ENCODE measurements at places on chromosomes 7 and 10. TPM values are rescaled to one million over a fixed set of nuclear protein-coding genes. Genes with fewer than 3 reads are reported as not detected.
A peak's percentile ranks its signal among the peaks of the same experiment; 100 is the strongest.

Gene ZNF32
- total RNA-seq = 12.9 TPM

Gene PTPRN2
- total RNA-seq = 1.1 TPM

DNA sequence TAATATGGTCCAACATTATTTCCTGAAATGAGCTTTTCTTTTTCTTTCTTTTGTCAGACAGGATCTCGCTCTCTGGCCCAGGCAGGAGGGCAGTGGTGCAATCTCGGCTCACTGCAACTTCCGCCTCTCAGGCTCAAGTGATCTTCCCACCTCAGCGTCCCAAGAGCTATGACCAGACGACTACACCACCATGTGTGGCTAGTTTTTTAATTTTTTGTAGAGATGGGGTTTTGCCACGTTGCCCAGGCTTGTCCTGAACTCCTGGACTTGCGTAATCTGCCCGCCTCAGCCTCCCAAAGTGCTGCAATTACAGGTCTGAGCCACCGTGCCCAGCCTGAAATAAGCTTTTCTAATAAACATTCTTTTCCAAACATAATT, 48.6 kb downstream of the CUL2 start:
- H3K4me3 ChIP-seq = no peak overlapping the region
- no peaks in the 10 kb centered on the region for H3K27me3 ChIP-seq
- H3K36me3 ChIP-seq = peaks cover 55% of the 10 kb centered on the region
- no peak for DNase-seq

DNA sequence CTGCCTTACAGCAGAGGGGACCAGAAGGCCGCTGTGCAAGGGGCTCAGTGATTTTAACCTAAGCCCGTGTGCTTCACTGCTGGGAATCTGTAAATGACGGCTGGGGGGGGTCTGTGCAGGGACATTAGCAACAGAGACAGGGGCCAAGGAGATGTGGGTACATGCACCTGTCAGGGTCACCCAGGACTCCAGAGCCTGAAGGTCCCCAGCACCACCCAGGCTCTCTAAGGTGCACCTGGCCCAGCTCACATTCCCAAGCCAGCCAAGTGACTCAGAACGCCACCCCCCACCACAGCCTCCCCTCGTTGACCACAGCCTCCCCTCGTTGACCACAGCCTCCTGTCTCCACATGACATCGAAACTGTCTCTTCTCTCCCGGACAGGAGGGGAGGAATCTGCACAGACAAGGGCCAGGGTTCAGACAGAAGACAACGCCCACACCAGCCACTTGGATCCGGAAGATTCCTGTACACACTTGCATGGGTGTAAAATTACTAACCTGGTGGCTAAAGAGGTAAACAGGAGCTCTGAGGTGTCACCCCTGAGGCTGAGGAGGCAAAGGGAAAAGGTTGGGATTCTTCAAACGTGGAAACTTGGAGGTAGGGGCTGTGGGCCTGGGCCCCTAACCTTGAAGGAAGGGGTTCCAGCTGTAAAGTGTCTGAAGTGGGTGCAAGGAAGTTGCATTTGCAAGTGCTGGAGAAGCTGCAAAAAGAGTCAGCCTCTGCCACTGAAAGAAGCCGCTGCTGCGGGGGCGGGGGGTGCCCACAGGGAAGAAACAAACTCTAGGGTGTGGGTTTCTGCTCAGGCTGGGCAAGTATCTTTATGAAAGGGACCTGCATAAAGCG, 27.0 kb downstream of the CALML3 start:
- peaks cover 30% of the 10 kb centered on the region for H3K4me1 ChIP-seq
- peaks cover 3% of the 10 kb centered on the region for H3K27me3 ChIP-seq
- H3K36me3 ChIP-seq = no peaks in the 10 kb centered on the region
- DNase-seq = peak; percentile 23
- no peak overlapping the region for H3K4me3 ChIP-seq
- H3K27ac ChIP-seq = peak overlapping the region; percentile 58

Gene HOGA1
- not detected for total RNA-seq

GRCh38 chr7:2952316-2952715, 91.4 kb downstream of the CARD11 start:
- H3K27ac ChIP-seq = no peak overlapping the region
- H3K36me3 ChIP-seq = peaks cover 89% of the 10 kb centered on the region
- peaks cover 51% of the 10 kb centered on the region for H3K4me1 ChIP-seq
- no peaks in the 10 kb centered on the region for H3K27me3 ChIP-seq
- H3K4me3 ChIP-seq = no peak overlapping the region

- H3K4me1 ChIP-seq = no peaks in the 10 kb centered on the region
- DNase-seq = no peak
- no peak overlapping the region for H3K4me3 ChIP-seq
Observed at GRCh38 chr7:73504017-73504416, 18.1 kb downstream of the BAZ1B start.

- H3K4me3 ChIP-seq = no peak overlapping the region
- peaks cover 72% of the 10 kb centered on the region for H3K36me3 ChIP-seq
- peaks cover 7% of the 10 kb centered on the region for H3K4me1 ChIP-seq
- H3K27me3 ChIP-seq = no peaks in the 10 kb centered on the region
- DNase-seq = no peak
- peak overlapping the region; percentile 64 for H3K27ac ChIP-seq
Observed at GRCh38 chr7:66779669-66780409, 39.3 kb downstream of the RABGEF1 start.

DNA sequence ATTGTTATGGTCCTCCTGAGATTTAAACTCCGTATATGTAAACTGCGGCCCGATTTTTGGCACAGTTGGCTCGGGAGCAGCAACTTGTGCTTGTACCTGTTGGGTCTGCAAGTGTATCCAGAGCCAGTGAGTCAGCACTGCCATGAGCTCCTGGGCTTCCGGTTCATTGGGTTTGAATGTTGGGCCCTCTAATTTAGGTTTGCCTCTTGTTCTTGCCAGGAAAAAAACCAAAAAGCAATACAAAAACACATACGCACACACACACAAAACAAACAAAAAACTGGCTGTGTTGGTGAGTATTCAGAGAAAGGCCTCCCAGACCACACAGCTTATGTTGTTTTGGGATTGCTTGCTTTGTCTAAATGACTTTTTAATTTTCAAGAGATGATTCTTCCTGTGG, 26.3 kb downstream of the SND1 start:
- H3K27me3 ChIP-seq = no peaks in the 10 kb centered on the region
- peak overlapping the region; percentile 17 for H3K27ac ChIP-seq
- H3K4me1 ChIP-seq = peaks cover 46% of the 10 kb centered on the region
- DNase-seq = no peak
- H3K4me3 ChIP-seq = no peak overlapping the region
- peaks cover 75% of the 10 kb centered on the region for H3K36me3 ChIP-seq

DNA sequence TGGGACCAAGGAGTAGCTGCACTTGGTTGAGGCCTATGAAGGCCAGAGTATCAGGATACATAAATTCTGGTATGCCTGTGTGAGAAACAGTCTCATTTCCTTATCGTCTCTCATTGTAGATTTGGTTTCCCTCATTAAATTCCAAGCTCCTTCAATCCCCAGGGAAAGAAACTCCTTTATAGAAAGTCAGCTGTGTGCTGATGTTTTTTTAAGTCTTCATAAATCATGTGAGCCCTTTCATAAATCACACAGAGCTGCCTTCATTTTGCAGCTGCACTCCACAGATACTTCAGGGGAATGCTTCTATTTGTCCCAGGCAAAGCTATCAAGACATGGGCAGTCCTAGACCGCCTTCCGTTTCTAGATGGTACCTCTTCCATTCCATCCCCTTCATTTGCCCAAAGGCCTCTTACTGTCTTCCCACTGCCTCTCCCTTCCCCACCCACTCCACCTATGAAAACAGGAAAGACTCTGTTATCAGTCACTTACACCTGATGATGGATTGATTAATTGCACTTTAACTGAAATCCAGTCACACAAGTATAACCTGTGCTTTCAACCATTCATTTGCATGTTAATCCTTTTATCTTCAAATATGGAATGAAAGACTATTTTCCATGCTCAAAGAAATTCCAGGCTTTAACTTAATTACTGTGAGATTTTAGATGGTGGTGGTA, 290.2 kb downstream of the C7orf25 start:
- no peak for DNase-seq
- H3K36me3 ChIP-seq = no peaks in the 10 kb centered on the region
- H3K4me1 ChIP-seq = no peaks in the 10 kb centered on the region
- H3K27ac ChIP-seq = no peak overlapping the region

DNA sequence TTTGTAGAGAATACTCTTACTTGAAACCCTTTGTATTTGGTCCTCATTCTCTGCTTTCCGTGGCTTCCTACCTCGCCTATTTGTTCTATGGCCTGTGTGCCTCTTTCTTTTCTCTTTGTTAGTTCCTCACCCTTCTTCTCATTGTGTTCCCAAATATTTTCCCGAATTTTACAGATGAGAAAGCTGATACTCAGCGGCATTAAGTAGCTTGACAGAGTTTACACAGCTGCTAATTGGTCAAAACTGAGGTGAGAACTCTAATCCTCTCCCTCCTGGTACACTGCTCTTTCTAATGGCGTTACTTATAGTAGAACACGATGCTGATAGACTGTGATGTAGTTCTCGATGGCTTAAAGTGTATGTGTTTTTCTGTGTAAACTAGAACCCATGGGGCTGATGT, 80.7 kb upstream of the HDAC9 start:
- no peaks in the 10 kb centered on the region for H3K36me3 ChIP-seq
- no peaks in the 10 kb centered on the region for H3K4me1 ChIP-seq
- H3K27ac ChIP-seq = no peak overlapping the region
- H3K27me3 ChIP-seq = no peaks in the 10 kb centered on the region
- no peak for DNase-seq
- no peak overlapping the region for H3K4me3 ChIP-seq

- peaks cover 45% of the 10 kb centered on the region for H3K27me3 ChIP-seq
- no peaks in the 10 kb centered on the region for H3K36me3 ChIP-seq
- no peak overlapping the region for H3K27ac ChIP-seq
- H3K4me3 ChIP-seq = no peak overlapping the region
- no peaks in the 10 kb centered on the region for H3K4me1 ChIP-seq
- DNase-seq = no peak
Observed at GRCh38 chr10:33238643-33239042, 95.8 kb downstream of the NRP1 start.

GRCh38 chr10:5697342-5697741, 12.7 kb downstream of the TASOR2 start:
- DNase-seq = no peak
- H3K4me1 ChIP-seq = peaks cover 36% of the 10 kb centered on the region
- H3K27ac ChIP-seq = no peak overlapping the region

- H3K36me3 ChIP-seq = peaks cover 66% of the 10 kb centered on the region
- H3K27me3 ChIP-seq = no peaks in the 10 kb centered on the region
- H3K27ac ChIP-seq = no peak overlapping the region
- no peak overlapping the region for H3K4me3 ChIP-seq
- peaks cover 4% of the 10 kb centered on the region for H3K4me1 ChIP-seq
Observed at GRCh38 chr10:131946880-131947279, 34.8 kb downstream of the BNIP3 start.

DNA sequence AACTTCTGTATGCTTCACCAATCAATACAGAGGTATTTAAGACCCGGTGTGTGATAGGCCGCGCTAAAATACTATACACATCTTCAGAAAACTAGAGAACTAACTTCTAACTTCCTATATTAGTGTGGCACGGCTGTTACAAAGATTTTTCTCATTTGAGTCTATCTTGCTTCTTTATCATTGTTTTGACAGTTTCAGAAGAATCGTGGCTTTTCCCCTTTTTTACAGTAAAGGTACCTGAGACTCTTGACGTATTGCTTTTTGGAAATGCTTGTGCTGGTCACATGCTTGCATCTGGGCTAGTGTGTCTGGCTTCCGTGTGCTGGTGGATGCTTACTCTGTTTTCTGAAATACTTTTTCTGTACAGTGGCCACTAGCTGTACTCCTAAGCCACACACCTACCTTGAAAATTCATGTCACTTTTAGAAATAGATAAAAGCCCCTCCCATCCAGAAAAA, 12.7 kb downstream of the IKZF1 start:
- H3K27me3 ChIP-seq = no peaks in the 10 kb centered on the region
- peaks cover 90% of the 10 kb centered on the region for H3K4me1 ChIP-seq
- peaks cover 97% of the 10 kb centered on the region for H3K36me3 ChIP-seq
- peak; percentile 52 for DNase-seq
- peak overlapping the region; percentile 92 for H3K27ac ChIP-seq
- H3K4me3 ChIP-seq = peak overlapping the region; percentile 78

- no peak overlapping the region for H3K27ac ChIP-seq
- H3K36me3 ChIP-seq = peaks cover 6% of the 10 kb centered on the region
- no peak for DNase-seq
- H3K4me1 ChIP-seq = peaks cover 11% of the 10 kb centered on the region
- H3K27me3 ChIP-seq = no peaks in the 10 kb centered on the region
Observed at GRCh38 chr10:123203393-123204126, 49.4 kb downstream of the BUB3 start.

- no peak overlapping the region for H3K27ac ChIP-seq
- H3K4me3 ChIP-seq = no peak overlapping the region
- H3K4me1 ChIP-seq = no peaks in the 10 kb centered on the region
- DNase-seq = no peak
Observed at GRCh38 chr10:76265441-76266113, 834.2 kb downstream of the LRMDA start.

DNA sequence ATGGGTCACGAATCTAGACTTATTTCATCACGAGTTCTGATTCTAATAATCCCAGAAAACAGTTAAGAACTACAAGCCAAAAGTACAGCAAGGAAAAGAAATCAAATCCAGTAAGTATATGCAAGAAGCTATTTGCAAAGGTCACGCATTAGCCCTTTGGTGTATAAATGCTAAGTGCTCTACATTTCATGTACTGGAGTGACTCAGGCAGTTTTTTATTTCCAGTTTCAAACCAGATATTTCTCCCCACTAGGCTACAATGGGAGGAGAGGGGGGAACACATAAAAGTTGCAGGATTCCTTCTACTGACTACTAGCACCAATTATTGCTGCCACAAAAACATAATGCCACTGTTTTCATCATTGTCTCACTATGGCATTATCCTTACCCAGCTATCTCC, 148.0 kb downstream of the NRCAM start:
- H3K27ac ChIP-seq = no peak overlapping the region
- H3K36me3 ChIP-seq = no peaks in the 10 kb centered on the region
- peaks cover 20% of the 10 kb centered on the region for H3K4me1 ChIP-seq
- H3K4me3 ChIP-seq = no peak overlapping the region
- H3K27me3 ChIP-seq = peaks cover under 1% of the 10 kb centered on the region

GRCh38 chr7:129771928-129772479, 160.5 kb downstream of the NRF1 start:
- no peaks in the 10 kb centered on the region for H3K4me1 ChIP-seq
- no peak overlapping the region for H3K27ac ChIP-seq
- DNase-seq = no peak
- H3K27me3 ChIP-seq = peaks cover 11% of the 10 kb centered on the region
- no peak overlapping the region for H3K4me3 ChIP-seq

DNA sequence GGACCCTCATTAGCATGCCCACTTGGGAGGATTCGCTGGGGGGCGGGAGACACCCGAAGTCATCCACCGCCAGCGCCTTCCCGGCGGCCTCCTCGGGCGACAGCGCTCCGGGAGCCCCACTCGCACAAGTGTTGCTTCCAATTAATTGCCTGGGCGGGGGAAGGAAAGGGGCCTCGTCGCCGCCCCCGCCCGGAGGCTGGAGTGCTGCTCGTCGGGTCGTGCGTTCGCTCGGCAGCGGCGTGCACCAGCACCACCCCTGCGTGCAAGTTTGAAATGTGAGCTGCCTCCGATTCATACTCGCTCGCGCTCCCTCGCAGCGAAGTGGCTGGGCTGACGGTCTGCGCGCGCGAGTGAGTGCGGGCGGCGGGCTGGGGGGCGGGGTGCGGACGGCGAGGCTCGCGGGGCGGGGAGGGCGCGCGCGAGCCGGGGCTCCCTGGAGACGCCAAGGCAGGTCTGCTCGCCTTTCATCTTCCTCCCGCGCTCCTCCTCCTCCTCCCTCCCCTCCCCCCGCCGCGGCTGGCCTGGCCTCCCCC, 104.6 kb upstream of the PPIF start:
- peak overlapping the region; percentile 78 for H3K27ac ChIP-seq
- peaks cover 56% of the 10 kb centered on the region for H3K4me1 ChIP-seq
- H3K27me3 ChIP-seq = no peaks in the 10 kb centered on the region
- peaks cover 30% of the 10 kb centered on the region for H3K36me3 ChIP-seq
